Stimulated activated CD4-positive, alpha-beta T cell treated with anti-CD3 and anti-CD28 coated beads, Interleukin-1b, Interleukin-23, amount 100 ng/mL, for 1 hour (primary cell): ENCODE measurements at places on chromosomes 1 and 21.

- DNase-seq, result no peak
These were observed 9.5 kb downstream of the SH3BGRL3 start for GRCh38 chr1:26289158-26290059.

- DNase-seq, result no peak
These were observed 19.4 kb downstream of the RHBG start for GRCh38 chr1:156388174-156389137.

- no peak for DNase-seq
These were observed 10.4 kb upstream of the LDLRAP1 start for GRCh38 chr1:25532970-25533369.

GRCh38 chr21:35366394-35367080 lies 317.4 kb upstream of the RUNX1 start:
- no peak for DNase-seq

- DNase-seq, result no peak
These were observed 3.2 kb upstream of the GSTM2 start for GRCh38 chr1:109664671-109665070.

- DNase-seq, result no peak
These were observed 200.7 kb downstream of the FGGY start for GRCh38 chr1:59497616-59498015.

- no peak for DNase-seq
These were observed 506 bp downstream of the SSX2IP start for GRCh38 chr1:84689514-84690396.

GRCh38 chr1:41955461-41956159 lies 36.9 kb upstream of the HIVEP3 start:
- no peak for DNase-seq

- DNase-seq, result no peak
These were observed 12.0 kb upstream of the OR2W3 start for GRCh38 chr1:247883346-247883745.

GRCh38 chr1:94552071-94552586 lies 10.6 kb upstream of the F3 start:
- no peak for DNase-seq
